Stimulated activated CD4-positive, alpha-beta T cell treated with anti-CD3 and anti-CD28 coated beads, TNF-alpha, amount 100 ng/mL, for 24 hours (primary cell): ENCODE measurements at places on chromosomes 4 and X.

- DNase-seq: no peak
Observed at GRCh38 chrX:34657726-34658070, 613 bp upstream of the TMEM47 start.

GRCh38 chrX:119604766-119605463, 1.3 kb downstream of the NKRF start:
- no peak for DNase-seq

DNA sequence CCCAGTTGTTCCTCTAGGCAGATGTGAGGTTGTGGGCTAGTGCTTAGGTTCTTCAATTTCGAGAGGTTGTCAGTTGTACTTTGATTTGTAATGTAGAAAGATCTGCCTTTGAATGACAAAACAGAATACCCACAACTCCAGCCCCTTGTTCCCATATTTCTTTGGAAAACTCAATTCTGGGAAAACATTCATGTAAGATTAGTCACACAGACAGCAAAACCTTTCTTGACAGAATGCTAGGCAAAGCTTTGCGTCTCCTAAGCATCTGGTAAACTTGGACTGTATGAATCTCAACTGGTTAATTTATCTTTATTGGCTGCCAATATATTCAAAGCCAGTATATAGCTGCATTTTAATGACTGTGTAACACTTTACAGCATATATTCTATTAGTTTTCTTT, 34.9 kb downstream of the NOCT start:
- DNase-seq: no peak

DNA sequence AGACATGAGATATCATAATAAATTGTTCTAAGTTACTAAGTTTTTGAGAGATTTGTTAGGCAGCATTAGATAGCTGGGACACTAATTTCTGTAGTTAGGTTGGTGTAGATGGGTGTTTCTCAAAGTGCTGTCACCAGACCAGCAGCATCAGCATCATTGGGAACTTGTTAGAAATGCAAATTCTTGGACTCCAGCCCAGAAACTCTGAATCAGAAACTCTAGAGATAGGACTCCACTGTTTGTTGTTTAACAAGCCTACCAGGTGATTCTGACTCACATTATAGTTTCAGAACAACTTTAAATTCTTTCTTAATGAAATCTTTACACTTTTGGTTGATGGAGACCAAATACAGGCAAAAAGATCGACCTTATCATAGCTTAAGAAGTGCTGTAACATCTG, 173.7 kb downstream of the PABPC4L start:
- DNase-seq: no peak

DNA sequence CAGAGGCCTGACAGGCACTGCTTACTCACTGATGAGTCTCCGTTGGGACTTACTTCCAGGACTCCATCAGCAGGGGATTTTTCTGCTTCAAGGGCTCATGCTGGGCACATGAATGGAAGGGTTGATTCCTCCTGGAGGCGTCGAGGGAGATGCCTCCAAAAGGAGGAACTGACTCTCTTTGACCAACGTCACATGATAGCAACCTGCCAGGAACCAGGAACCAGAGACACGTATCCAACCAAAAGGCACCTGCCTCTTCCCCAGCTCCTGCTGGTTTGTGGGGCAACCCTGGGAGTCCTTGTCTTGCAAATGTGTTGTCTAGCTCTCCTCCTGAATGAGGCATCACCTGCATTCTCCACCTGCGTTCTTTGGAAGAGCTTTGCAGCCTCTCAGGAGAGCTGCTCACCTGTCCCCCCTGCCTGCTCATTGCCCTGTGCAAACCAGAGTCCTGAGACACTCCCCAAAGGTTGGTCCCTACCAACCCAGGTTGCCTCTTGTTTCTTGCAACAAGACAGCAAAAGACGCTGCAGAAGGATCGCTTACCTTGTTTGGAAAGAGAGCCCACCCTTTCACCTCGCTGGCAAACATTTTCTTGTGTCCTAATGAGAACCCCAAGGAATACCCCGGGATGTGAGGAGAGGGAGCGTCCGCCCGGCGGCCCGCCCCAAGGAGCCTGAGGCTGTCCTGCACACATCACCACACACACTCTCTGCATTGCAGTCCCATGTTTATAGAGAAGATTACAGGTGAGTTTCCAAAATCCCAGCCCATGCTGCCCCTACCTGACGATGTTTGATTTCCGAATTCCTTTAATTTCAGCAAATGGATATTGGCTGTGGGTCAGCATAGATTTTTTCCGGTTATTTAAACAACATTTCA, 30.5 kb upstream of the SHOX start:
- no peak for DNase-seq

- DNase-seq: no peak
Observed at GRCh38 chrX:19627081-19627480, 111.8 kb upstream of the MAP3K15 start.

GRCh38 chrX:42946544-42947194, 168.7 kb upstream of the PPP1R2C start:
- DNase-seq: no peak

DNA sequence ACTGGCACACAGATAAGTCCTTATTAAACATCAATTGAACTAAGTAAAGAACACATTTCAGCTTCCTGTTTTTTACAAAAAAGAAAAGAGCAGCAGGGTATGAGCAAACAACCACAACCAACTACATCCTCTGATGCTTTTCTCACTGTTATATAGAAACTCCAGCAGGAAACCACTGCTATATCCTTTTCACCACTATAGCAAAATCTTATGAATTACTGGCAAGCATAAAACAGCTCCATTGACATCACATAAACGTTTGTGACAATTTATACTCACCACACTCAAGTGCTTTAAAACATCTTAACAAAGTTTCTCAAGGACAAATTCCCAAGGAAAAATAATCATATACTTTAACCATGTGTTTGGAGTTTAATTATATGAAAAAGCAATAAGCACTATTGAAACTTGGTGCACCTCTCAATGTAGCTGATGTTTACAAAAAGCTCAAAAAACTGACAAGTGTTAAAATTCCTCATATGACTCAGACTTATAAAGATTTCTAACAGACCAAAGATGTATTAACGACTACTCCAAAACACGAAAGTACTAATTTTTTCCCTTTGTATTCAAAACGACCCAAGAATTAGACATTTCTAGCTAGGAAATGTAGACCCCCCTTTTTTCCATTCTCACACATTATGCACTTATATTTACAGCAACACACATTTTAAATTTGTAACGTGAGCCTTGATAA, 12.9 kb downstream of the GPRIN3 start:
- no peak for DNase-seq

- DNase-seq: no peak
Observed at GRCh38 chr4:38860788-38861424, 4.3 kb upstream of the TLR6 start.

DNA sequence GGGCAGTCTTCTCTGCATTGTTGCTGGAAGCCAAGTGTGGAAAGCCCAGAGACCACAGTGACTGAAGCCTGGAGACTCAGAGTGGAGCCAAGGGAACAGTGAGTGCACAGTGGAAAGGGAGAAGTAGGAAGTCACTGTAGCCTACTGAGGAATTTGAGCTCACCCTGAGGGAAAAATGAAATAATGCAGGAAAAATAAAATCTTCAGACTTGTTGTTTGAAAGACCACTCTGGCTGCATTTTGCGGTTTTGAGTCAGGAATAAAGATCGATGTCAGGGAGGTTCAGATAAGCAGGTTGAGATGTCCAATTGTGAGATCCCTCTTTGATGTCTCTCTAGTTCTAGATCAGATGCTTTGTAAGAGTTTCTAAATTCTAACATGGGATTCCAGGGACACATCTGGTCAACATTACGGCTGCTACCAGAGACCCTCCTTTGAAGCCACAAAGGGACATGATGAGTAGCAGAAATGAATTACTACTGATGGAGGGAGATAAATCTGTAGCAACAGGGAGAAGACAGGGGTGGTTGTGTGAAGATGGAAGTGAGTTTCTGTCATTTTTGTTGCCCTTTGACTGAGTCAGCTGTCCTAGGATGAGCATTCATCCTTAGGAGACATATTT, 8.4 kb downstream of the ADH4 start:
- DNase-seq: no peak

- DNase-seq: no peak
Observed at GRCh38 chr4:76233083-76233482, 18.4 kb upstream of the FAM47E start.

DNA sequence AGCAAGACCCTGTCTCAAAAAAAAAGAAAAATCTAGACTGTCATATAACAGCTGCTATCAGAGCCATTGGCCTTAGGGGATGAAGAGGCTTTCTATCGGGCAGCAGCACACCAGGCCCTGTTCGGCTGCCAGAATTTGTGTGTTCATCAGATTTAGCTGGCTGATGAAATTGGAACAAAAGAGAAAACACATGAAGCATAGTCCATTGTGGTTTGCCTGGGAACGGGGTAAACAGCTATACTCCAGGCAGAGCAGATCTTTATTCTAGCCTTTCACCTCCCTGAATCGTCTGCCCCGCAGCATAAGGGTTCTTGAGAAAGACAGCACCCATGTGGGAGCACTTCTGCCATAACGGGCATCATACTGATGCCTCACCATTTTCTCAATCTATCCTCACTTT, 11.6 kb downstream of the TKTL1 start:
- no peak for DNase-seq

DNA sequence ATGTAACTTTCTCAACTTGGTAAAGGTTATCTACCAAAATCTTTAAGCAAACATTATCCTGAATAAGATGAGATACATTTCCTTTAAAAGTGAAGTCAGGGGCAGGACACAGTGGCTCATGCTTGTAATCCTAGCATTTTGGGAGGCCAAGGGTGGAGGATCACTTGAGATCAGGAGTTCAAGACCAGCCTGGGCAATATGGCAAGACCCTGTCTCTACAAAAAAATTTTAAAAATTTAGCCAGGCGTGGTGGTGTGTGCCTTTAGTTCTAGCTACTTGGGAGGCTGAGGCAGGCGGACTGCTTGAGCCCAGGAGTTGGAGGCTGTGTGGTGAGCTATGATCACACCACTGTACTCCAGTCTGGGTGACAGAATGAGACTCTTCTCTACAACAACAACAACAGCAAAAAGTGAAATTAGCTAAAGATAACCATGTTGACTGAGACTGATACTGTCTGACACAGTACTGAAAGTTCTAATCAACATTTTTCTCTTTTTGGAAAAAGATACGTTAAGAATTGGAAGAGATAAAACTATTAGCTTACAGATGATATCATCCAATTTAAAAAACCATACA, 4.9 kb downstream of the DCAF16 start:
- DNase-seq: no peak

- no peak for DNase-seq
Observed at GRCh38 chr4:47075919-47076318, 44.6 kb downstream of the GABRB1 start.

DNA sequence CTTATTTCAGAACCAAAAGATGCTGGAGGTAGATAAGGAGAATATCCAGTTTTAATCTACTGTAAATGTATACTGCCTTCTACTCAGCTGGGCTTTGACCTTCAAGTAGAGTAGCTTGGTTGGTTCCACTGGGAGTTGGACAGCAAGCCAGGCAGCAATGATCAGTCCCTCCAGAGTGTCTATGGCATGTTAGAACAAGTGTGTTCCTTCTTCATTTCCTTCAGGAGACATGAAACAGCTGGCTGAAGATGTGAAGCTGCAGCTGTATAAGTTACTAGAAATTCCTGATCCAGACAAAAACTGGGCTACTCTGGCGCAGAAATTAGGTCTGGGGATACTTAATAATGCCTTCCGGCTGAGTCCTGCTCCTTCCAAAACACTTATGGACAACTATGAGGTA, 111.1 kb downstream of the NFKB1 start:
- no peak for DNase-seq

- no peak for DNase-seq
Observed at GRCh38 chr4:141302924-141303323, 82.2 kb downstream of the ZNF330 start.

DNA sequence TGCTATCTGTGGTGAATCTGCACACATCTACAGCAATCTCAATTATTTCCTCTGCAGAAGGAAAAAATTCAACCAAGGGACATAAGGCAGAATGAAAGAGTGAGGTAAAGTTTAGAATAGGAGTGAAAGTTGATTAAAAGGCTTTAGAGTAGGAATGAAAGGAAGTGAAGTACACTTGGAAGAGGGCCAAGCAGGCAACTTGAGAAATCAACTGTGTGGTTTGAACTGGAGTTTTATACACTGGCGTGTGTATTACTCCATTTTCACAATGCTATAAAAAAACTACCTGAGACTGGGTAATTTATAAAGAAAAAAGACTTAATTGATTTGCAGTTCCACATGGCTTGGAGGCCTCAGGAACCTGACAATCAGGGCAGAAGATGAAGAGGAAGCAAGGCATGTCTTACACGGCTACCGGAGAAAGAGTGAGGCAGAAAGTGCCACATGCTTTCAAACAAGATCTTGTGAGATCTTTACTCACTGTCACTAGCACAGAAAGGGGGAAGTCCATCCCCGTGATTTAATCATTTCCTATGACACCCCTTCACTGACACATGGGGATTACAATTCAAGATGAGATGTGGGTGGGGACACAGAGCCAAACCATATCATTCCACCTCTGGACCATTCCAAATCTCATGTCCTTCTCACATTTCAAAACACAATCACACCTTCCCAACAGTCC, 234.8 kb downstream of the IL15 start:
- DNase-seq: no peak

- no peak for DNase-seq
Observed at GRCh38 chr4:110154582-110154981, 43.8 kb downstream of the ELOVL6 start.

- no peak for DNase-seq
Observed at GRCh38 chr4:41134581-41134980, 79.8 kb downstream of the APBB2 start.

DNA sequence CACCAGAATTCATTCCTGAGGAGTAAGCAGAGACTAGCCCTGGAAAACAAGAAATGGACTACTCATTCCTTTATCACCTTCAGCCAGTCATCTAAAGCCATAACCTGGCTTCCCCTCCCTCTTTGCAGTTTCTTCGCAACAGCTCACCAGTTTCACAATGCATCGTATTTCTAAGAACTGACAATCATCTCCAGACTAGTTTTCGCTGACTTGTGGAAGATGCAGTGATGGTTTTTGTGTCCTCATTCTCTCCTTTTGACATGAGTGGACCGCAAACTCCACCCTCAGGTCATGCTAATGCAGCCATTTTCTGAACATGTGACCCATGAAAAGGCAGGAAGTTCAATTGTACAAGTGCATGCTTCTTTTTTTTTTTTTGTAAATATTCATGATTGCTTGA, 1203.5 kb downstream of the PCDH7 start:
- no peak for DNase-seq

- DNase-seq: peak; percentile 9
Observed at GRCh38 chr4:3041192-3042142, 32.9 kb downstream of the HTT-AS start.

- no peak for DNase-seq
Observed at GRCh38 chr4:24816797-24817196, 21.4 kb downstream of the SOD3 start.

GRCh38 chr4:48268956-48269860, at the start of gene TEC:
TEC (minus strand) TSS chr4:48269838; CDS start chr4:48228614, 41,224 bp downstream.
- peak; percentile 7 for DNase-seq

DNA sequence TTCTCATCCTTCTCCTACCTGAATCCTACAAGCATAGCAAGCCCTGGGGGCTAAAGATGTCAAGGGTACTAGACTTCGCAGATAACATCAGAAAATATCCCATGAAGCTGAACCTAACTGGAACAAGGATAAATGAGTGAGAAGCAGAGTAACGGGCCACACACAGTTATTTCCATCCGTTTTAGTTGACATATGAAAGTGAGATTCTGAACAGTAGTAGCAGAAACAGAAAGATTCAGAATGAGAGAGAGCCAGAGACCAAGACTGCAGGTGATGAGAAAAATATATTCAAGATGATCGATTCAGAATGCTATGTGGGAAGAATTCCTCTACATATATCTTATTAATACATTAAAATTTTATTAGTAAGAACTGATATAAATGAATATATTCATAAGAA, 165.1 kb downstream of the TSPAN5 start:
- no peak for DNase-seq

GRCh38 chr4:6724421-6725111, 8.6 kb downstream of the BLOC1S4 start:
- no peak for DNase-seq
